ENCODE measurements at places on chromosomes 6 and 20.

DNA sequence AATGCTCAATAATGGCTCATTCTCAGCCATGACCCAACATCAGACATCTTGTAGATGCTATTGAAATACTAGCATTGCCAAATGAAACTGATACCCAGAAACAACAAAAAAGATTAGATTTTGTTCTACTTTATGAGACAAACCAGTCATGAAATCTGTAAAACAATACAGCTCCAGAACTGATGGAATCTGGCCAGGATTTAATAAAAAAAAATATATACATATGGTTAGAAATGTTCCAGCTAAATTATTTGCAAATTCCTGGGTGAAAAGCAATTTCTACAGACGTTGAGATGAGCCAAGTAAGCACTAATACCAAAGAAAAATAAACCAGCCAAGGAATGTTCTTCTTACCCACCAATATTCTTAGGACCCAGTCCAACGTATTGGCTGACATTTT lies 201.3 kb downstream of the EPHA7 start:
- H3K27ac ChIP-seq = no peak overlapping the region
- H3K36me3 ChIP-seq = no peaks in the 10 kb centered on the region
- H3K4me3 ChIP-seq = no peak overlapping the region
- H3K27me3 ChIP-seq = no peaks in the 10 kb centered on the region

DNA sequence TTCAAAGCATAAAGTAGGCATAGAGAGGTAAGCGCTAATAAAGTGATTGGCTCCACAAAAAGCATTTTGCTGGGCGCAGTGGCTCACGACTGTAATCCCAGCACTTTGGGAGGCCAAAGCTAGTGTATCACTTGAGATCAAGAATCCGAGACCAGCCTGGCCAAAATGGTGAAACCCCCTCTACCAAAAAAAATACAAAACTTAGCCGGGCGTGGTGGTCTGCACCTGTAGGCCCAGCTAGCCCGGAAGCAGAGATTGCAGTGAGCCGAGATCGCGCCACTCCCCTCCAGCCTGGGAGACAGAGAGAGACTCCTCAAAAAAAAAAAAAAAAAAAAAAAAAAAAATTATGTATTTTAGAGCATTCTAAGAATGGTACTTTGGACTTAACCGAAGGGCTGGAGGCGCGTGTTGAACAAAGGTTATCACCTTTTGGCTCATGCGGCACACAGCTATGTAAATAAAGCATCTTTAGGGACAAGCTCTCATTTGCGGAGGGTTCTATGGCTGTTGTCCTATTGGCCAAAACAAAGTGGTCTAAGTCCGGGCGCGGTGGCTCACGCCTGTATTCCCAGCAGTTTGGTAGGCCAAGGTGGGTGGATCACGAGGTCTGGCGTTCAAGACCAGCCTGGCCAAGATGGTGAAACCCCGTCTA lies 17.4 kb downstream of the HFE start:
- peak overlapping the region; percentile 41 for H3K4me3 ChIP-seq
- no peaks in the 10 kb centered on the region for H3K27me3 ChIP-seq
- no peaks in the 10 kb centered on the region for H3K36me3 ChIP-seq
- H3K27ac ChIP-seq = peak overlapping the region; percentile 92

- no peaks in the 10 kb centered on the region for H3K36me3 ChIP-seq
- H3K27me3 ChIP-seq = no peaks in the 10 kb centered on the region
- no peak overlapping the region for H3K27ac ChIP-seq
- H3K4me1 ChIP-seq = peaks cover 11% of the 10 kb centered on the region
Observed at GRCh38 chr20:48679599-48679998, 148.2 kb downstream of the PREX1 start.

DNA sequence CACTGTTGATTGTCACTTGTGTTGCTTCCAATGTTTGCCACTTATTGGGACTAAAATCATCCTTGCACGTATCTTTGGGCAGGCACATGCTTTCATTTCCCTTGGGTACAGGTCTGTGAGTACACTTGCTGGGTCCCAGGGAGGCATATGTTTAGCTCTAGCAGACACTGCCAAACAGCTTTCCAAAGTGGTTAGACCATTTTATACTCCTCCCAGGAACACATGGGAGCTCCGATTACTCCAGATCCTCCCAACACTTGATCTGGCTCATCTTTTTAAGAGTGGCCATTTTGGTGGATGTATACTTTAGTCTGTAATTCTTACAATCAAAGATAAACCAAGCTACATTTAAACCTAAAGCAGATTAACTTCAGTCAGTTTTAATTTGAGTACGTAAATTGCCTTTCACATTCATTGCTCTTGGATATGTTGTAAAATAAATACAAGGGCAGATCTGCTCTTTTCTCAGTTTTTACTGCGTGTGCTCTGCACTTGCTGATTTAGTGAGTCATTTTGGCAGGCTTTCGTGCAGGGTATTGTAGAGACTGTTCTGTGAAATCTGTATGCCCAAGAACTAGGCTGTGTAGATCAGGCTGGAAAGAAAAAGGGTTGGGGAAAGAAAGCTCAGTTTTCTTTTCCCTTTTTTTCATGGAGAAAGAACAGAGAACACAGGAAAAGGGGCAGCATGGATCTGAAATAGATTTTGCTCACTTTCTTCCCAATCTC lies 19.5 kb downstream of the SLC22A1 start:
- H3K4me3 ChIP-seq = no peak overlapping the region
- no peaks in the 10 kb centered on the region for H3K4me1 ChIP-seq
- no peak overlapping the region for H3K27ac ChIP-seq
- no peak for DNase-seq

DNA sequence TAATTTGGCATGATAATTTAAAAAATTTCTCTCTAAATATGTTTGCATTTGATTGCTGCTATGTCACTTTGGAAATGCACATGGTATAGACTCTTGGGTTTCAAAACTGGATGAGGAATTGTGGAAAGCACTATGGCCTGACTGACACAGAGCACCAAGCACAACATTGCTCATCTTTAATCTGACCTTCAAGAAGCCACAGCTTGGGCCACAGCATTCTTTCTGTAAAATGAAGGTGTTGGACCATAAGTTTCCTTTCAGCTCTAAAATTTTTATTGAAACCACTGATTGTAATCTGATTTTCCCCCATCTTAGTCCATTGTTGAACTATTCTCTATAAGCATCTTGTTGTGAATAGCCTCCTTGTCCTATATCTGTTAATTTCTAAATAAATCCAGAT lies 41.0 kb downstream of the QKI start:
- no peak overlapping the region for H3K4me3 ChIP-seq
- H3K27me3 ChIP-seq = no peaks in the 10 kb centered on the region
- no peak overlapping the region for H3K27ac ChIP-seq
- H3K36me3 ChIP-seq = no peaks in the 10 kb centered on the region
- DNase-seq = no peak
- peaks cover 3% of the 10 kb centered on the region for H3K4me1 ChIP-seq

GRCh38 chr6:156729248-156729647 lies 47.9 kb upstream of the ARID1B start:
- H3K4me1 ChIP-seq = no peaks in the 10 kb centered on the region
- no peak overlapping the region for H3K27ac ChIP-seq
- H3K4me3 ChIP-seq = no peak overlapping the region
- DNase-seq = no peak
- H3K27me3 ChIP-seq = no peaks in the 10 kb centered on the region

- H3K27me3 ChIP-seq = no peaks in the 10 kb centered on the region
- peaks cover 2% of the 10 kb centered on the region for H3K4me1 ChIP-seq
- no peaks in the 10 kb centered on the region for H3K36me3 ChIP-seq
- H3K4me3 ChIP-seq = no peak overlapping the region
- DNase-seq = no peak
Observed at GRCh38 chr6:20126102-20126752, 86.0 kb downstream of the MBOAT1 start.

DNA sequence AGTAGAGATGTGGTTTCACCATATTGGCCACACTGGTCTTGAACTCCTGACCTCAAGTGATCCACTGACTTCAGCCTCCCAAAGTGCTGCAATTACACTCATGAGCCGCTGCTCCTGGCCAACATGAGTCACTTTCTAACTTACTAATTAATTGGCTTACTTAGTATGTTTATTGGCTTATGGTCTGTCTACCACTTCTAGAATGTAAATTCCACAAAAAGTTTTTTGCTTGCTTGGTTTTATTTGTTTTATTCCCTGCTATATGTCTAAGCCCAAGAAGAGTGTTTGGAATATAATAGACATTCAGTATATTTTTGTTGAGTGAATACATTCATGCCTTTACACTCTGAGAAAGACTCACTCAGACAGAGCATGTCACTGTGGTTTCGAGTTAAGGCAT lies 86.0 kb downstream of the SAMD3 start:
- H3K27me3 ChIP-seq = no peaks in the 10 kb centered on the region
- H3K4me3 ChIP-seq = no peak overlapping the region
- H3K36me3 ChIP-seq = no peaks in the 10 kb centered on the region

DNA sequence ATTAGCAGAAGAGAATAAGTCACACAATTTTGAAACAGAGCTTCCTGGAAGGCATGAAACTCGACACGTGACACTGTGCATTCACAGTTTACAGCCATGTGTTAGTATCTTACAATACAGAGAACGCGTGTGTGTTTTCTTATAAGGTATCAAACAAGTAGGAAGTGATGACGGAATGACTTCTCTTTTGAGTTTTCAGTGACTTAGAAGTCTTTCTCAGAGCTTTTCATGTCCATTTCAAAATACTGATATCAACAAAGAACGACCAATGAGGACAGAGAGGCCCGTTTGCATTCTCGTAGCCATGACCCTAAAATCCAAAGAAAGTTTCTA lies 36.6 kb upstream of the DUSP22 start:
- H3K27ac ChIP-seq = no peak overlapping the region
- H3K36me3 ChIP-seq = no peaks in the 10 kb centered on the region
- H3K27me3 ChIP-seq = no peaks in the 10 kb centered on the region
- no peak overlapping the region for H3K4me3 ChIP-seq
- H3K4me1 ChIP-seq = no peaks in the 10 kb centered on the region
- DNase-seq = no peak

- no peak overlapping the region for H3K27ac ChIP-seq
- H3K27me3 ChIP-seq = no peaks in the 10 kb centered on the region
Observed at GRCh38 chr20:22762576-22763256, 178.3 kb upstream of the FOXA2 start.

DNA sequence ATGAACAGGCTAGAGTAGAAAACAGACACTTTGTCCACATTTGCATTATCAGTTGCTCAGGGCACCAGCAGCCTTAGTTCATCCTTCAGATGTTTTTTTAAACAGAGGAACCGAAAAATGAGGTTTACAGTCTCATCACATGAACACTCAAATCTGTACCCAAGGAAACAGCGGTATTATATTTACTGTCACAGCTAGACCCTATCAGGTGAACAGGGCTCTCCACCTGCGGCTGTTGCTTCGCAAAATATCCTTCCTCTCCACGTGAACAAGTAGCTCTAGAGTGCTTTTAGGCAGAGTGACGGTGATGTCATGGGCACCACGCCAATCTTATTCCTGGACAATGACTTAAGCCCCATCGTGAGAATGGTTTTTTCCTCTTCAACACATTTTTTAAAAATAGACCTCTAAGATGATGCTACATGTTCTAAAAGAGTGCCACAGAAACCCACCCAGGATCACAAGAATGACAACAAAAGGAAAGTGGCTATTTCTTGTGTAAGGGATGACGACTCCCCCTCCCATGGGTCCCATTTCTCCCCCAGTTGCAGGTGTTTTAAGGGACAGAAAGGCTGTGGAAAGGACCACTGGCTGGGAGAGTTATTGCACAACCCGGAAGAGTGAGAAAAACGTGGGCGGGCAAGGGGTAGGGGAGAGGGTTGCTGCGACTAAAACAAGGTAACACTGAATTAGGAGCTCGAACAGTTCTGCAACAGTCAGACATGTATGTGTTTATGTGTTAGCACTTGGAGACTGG lies 77.7 kb downstream of the EFHC1 start:
- H3K27ac ChIP-seq = no peak overlapping the region
- H3K36me3 ChIP-seq = no peaks in the 10 kb centered on the region

DNA sequence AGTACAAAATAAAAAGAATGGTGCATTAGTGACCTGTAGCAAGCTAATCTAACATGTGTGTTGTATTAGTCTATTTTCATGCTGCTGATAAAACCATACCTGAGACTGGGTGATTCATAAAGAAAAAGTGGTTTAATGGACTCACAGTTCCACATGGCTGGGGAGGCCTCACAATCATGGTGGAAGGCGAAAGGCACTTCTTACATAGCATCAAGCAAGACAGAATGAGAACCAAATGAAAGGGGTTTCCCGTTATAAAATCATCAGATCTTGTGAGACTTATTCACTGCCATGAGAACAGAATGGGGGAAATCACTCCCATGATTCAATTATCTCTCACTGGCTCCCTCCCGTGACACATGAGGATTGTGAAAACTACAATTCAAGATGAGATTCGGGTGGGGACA lies 45.4 kb upstream of the AIG1 start:
- H3K4me3 ChIP-seq = no peak overlapping the region
- no peaks in the 10 kb centered on the region for H3K4me1 ChIP-seq
- no peaks in the 10 kb centered on the region for H3K27me3 ChIP-seq
- DNase-seq = no peak
- H3K27ac ChIP-seq = no peak overlapping the region

Measured in H1 (cell line).